ENCODE measurements at places on chromosomes 13 and 19. TPM values are rescaled to one million over a fixed set of nuclear protein-coding genes. Genes with fewer than 3 reads are reported as not detected.
A peak's percentile ranks its signal among the peaks of the same experiment; 100 is the strongest.

DNA sequence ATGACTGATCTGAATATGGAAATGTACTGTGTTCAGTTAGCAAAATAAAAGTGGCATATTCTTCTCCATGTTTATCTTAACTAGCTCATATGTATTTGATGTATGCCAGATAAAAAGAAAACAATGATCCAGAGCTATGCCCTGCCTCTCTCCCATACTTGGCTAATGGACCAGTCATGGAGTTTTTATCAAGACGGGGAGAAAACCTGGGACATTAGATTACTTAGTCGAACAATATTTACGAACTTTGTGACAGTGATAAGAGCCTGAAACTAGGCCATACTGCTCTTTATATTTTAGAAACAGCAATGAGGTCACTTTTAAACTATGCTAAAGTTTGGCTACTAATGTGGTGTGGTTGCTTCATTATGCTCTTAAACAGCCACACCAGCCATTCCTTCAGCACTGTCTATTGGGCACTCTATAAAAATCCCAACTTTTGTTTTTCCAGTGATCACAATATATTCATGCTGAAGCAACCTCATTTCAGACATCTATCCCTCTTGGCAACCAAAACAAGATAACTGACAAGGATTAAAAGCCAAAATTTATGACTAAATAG, 265.0 kb downstream of the FGF14 start:
- H3K27me3 ChIP-seq = no peaks in the 10 kb centered on the region
- H3K36me3 ChIP-seq = no peaks in the 10 kb centered on the region
- no peaks in the 10 kb centered on the region for H3K4me1 ChIP-seq
- DNase-seq = no peak
- H3K4me3 ChIP-seq = no peak overlapping the region

ADM5 gene
- 5.6 TPM for total RNA-seq

TYROBP gene
- total RNA-seq = 3.3 TPM

DNA sequence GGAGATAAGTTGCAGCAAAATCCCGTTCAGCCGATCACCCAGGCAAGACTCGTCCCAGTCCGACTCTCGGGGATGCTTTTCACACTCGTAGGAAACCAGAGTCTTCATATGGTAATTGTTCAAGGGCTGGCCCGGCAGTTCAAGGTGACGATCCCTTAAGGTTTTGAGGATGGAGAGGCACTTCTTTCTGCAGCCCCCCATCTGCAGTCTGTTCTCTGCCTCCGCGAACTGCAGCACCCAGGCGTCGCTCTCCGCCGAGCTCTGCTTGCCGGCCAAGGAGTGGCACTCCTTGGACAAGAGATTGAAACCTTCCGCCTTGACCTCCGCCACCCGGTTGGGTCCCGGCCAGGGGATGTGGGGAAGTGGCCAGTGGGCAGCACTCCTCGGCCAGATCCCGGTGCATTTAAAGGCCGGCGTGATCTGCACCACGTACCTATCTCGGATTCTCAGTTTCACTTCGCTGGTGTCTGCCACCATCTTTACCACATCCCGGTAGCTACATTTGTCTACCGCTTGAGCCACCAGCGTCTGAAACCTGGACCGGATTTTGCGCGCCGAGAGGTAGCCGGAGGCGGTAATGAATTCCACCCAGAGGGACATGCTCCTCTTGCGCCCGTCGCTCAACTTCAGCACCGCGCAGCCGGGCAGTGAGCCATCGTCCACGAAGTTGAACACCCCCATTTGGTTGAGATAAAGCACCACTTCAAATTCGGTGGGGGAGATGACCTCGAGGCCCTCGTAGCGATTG, 1.1 kb downstream of the MAB21L1 start:
- H3K27ac ChIP-seq = no peak overlapping the region
- DNase-seq = peak; percentile 40
- H3K4me1 ChIP-seq = peaks cover 56% of the 10 kb centered on the region
- H3K4me3 ChIP-seq = peak overlapping the region; percentile 58

DCT gene
- 0.10 TPM for total RNA-seq

DNA sequence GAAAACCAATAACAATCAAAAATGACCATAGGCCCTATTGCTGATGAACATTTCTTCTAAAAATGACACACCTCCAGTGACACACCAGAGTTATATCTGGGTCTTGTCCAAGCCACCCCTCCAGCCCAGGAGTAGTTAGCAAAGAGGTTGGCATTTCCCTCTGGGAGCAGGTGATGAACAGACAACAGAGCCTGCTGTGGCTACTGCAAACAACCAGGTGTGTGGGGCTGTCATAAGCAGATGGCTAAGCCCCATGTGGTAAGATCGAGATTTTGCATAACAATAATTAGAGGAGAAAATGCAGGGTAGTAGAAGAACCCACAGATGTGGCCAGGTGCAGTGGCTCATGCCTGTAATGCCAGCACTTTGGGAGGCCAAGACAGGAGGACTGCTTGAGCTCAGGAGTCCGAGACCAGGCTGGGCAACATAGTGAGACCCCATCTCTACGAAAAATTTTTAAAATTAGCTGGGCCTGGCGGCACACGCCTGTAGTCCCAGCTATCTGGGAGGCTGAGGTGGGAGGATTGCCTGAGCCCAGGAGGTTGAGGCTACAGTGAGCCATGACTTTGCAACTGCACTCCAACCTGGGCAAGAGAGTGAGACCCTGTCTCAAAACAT, 5.0 kb downstream of the XRCC1 start:
- no peak for DNase-seq
- H3K36me3 ChIP-seq = no peaks in the 10 kb centered on the region
- H3K27ac ChIP-seq = no peak overlapping the region
- no peak overlapping the region for H3K4me3 ChIP-seq

CCDC169 gene
- not detected for total RNA-seq

- no peaks in the 10 kb centered on the region for H3K27me3 ChIP-seq
- no peaks in the 10 kb centered on the region for H3K36me3 ChIP-seq
- H3K4me1 ChIP-seq = peaks cover 11% of the 10 kb centered on the region
- DNase-seq = no peak
Observed at GRCh38 chr19:37778613-37779126, 716 bp downstream of the ZNF573 start.

- peaks cover 12% of the 10 kb centered on the region for H3K4me1 ChIP-seq
- H3K4me3 ChIP-seq = no peak overlapping the region
- H3K27ac ChIP-seq = no peak overlapping the region
- H3K36me3 ChIP-seq = no peaks in the 10 kb centered on the region
Observed at GRCh38 chr13:43782686-43783085, 4.1 kb downstream of the ENOX1 start.

APC2 gene
- 0.15 TPM for total RNA-seq

DNA sequence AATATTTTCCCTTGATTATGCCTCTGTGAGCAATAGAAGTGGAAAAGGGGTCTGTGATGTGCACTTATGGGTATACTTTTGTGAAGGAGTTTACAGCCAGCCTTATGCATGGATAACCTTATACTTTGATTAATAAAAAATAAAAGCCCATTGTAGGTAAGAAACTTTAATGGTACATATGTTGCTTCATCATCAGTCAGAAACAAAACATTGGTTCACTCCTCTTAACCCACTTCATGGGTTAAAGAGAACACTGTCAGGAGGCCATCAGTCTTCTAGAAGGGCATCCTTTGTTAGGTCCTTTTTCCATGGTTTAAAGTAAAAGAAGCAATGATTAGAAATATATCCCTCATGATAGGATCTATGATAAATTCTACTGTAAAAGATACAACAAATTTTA, 952.1 kb upstream of the MIR17HG start:
- H3K27me3 ChIP-seq = no peaks in the 10 kb centered on the region
- H3K36me3 ChIP-seq = no peaks in the 10 kb centered on the region
- H3K27ac ChIP-seq = no peak overlapping the region
- no peak for DNase-seq

LONP1 gene
- 67.2 TPM for total RNA-seq

RAB3A gene
- total RNA-seq = 9.6 TPM

DNA sequence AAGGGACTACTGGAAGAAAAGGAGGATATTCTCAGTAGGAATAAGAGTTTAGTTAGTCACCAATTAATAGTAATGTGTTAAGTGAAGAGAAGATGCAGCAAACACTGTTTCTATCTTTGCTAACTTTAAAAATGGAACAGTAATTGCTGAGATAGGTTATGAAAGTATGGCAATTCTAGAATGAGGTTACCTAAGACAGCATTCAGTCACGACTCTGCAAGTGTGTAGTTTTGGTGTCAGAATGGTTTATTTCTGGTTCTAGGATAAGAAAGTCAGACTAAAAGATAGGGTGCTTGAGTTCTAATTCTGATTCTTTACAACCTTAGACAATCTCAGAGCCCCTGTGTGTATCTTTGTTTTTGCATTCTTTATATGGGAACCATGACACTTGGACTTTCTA, 138.1 kb downstream of the POU4F1 start:
- H3K36me3 ChIP-seq = no peaks in the 10 kb centered on the region
- no peak for DNase-seq
- H3K4me1 ChIP-seq = no peaks in the 10 kb centered on the region
- no peak overlapping the region for H3K27ac ChIP-seq
- H3K27me3 ChIP-seq = no peaks in the 10 kb centered on the region
- no peak overlapping the region for H3K4me3 ChIP-seq

- H3K36me3 ChIP-seq = no peaks in the 10 kb centered on the region
- no peak overlapping the region for H3K4me3 ChIP-seq
- no peaks in the 10 kb centered on the region for H3K4me1 ChIP-seq
- no peak for DNase-seq
- no peak overlapping the region for H3K27ac ChIP-seq
Observed at GRCh38 chr13:109333893-109334651, 452.3 kb downstream of the IRS2 start.

- DNase-seq = no peak
- H3K27me3 ChIP-seq = no peaks in the 10 kb centered on the region
- peaks cover 4% of the 10 kb centered on the region for H3K4me1 ChIP-seq
- H3K4me3 ChIP-seq = no peak overlapping the region
Observed at GRCh38 chr13:66915596-66916185, 314.4 kb downstream of the PCDH9 start.

ZNF681 gene
- total RNA-seq = 6.2 TPM

GRCh38 chr19:51702103-51702824, 9.1 kb downstream of the SPACA6 start:
- no peak overlapping the region for H3K27ac ChIP-seq
- H3K27me3 ChIP-seq = no peaks in the 10 kb centered on the region
- no peaks in the 10 kb centered on the region for H3K36me3 ChIP-seq
- peak; percentile 65 for DNase-seq
- peaks cover 22% of the 10 kb centered on the region for H3K4me1 ChIP-seq
- H3K4me3 ChIP-seq = no peak overlapping the region

DNA sequence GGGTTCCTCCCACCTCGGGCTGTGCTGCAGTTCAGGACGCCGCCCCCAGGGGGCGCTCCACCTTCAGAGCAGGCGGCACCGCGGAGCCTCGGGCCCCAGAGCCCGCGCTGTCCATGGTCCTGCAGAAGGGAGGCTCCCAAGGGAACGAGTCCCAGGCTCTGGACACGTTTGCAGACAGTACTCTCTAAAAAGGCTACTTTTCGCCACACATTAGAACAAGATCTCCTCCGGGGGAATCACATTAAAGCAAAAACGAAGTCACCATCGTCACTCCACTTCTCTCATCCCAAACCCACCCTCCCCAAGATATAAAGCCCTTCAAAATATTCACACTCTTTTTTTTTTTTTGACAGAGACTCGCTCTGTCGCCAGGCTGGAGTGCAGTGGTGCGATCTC, 4.6 kb upstream of the SIGLEC10 start:
- no peak overlapping the region for H3K27ac ChIP-seq
- peaks cover 33% of the 10 kb centered on the region for H3K4me1 ChIP-seq
- H3K36me3 ChIP-seq = no peaks in the 10 kb centered on the region
- no peaks in the 10 kb centered on the region for H3K27me3 ChIP-seq
- peak; percentile 87 for DNase-seq

DNA sequence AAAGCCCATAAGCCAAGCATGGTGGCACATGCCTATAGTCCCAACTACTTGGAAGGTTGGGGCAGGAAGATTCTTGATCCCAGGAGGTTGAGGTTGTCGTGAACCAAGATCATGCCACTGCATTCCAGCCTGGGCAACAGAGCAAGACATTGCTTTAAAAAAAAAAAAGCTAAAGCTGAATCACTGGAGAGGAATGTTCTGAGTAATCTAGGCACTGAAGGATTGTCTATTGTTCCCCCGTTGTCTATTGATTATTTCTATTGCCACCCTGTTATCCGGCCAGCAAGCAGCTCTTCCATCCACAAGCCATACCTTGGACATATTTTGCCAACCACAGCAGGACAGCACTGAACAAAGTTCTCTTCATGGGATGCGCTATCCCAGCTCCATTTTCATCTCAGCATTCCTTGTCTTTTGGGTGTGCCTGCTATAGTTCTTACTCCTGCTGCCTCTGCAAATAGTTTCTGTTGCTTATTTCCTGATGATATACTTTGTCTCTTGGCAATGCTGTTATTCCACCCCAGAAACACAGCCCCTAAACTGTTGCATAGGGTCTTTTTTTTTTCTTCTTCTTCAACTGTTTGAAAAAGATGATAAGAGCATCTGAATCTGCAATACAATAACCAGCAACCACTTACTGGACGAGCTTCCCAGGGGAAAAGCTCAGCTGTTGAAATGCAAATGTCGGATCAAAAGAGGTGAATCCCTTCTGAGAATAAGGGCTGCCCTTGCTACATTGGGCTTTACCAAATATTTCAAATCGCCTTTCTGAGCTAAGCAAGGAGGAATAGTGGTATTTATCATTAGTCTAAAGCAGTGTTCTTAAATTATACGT, 22.2 kb upstream of the SIAH3 start:
- H3K27me3 ChIP-seq = no peaks in the 10 kb centered on the region
- no peak overlapping the region for H3K27ac ChIP-seq
- DNase-seq = no peak
- H3K36me3 ChIP-seq = no peaks in the 10 kb centered on the region
- no peak overlapping the region for H3K4me3 ChIP-seq

- H3K4me1 ChIP-seq = no peaks in the 10 kb centered on the region
- H3K27ac ChIP-seq = no peak overlapping the region
- no peaks in the 10 kb centered on the region for H3K36me3 ChIP-seq
- no peaks in the 10 kb centered on the region for H3K27me3 ChIP-seq
Observed at GRCh38 chr13:93249364-93250306, 23.0 kb downstream of the GPC6 start.

ANKRD24 gene
- 1.4 TPM for total RNA-seq

GRCh38 chr13:35669321-35669720, 192.8 kb upstream of the MAB21L1 start:
- H3K4me1 ChIP-seq = no peaks in the 10 kb centered on the region
- no peaks in the 10 kb centered on the region for H3K36me3 ChIP-seq
- no peak overlapping the region for H3K27ac ChIP-seq

- H3K27me3 ChIP-seq = no peaks in the 10 kb centered on the region
- no peak overlapping the region for H3K4me3 ChIP-seq
- DNase-seq = no peak
- no peak overlapping the region for H3K27ac ChIP-seq
Observed at GRCh38 chr13:77981281-77981881, 62.8 kb upstream of the EDNRB start.

YJEFN3 gene
- 6.9 TPM for total RNA-seq
